GM04503 (cell line): ENCODE measurements at places on chromosomes 13 and 19.

- DNase-seq, result no peak
Measured at GRCh38 chr13:39712626-39713025, 57.2 kb downstream of the COG6 start.

DNA sequence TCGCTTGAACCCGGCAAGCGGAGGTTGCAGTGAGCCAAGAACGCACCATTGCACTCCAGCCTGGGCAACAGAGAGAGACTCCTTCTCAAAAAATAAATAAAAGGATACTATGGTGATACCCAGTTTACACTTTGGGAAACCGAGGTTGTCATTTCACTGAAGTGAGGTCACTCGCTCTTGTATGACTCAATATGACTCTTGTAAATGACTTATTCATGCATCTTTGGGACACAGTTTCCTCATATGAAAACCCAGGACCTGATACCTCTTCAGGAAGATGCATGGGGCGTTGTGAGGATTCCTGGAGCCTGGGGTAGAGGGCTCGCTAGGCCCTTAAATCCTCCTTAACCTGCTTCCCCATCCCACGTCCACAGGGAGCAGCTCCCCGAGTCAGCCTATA lies 4.5 kb downstream of the PSMD8 start:
- DNase-seq, result no peak

GRCh38 chr13:91399189-91400062 lies 1.0 kb downstream of the GPC5 start:
- no peak for DNase-seq

DNA sequence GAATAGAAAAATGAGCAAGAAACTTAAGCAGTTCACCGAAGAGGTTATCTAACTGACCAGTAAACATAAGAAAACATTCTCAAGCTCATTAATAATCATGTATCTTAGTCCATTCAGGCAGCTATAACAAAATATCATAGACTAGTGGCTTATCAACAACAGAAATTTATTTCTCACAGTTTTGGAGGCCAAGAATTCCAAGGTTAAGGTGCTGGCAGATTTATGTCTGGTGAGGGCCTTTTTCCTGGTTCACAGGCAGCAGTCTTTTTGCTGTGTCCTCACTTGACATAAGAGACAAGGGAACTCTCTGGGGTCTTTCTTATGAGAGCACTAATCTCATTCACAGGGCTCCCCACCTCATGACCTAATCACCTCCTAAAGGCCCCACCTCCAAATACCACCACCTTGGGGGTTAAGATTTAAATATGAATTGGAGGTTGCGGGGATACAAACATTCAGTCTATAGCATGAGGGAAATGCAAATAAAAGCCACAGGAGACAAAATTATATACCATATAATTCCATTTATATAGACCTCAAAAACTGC lies 123.6 kb downstream of the ZAR1L start:
- no peak for DNase-seq

- DNase-seq, result peak; percentile 68
Measured at GRCh38 chr13:32824675-32825074, 191.5 kb upstream of the KL start.

GRCh38 chr13:76667551-76667950 lies 218.7 kb downstream of the KCTD12 start:
- no peak for DNase-seq

DNA sequence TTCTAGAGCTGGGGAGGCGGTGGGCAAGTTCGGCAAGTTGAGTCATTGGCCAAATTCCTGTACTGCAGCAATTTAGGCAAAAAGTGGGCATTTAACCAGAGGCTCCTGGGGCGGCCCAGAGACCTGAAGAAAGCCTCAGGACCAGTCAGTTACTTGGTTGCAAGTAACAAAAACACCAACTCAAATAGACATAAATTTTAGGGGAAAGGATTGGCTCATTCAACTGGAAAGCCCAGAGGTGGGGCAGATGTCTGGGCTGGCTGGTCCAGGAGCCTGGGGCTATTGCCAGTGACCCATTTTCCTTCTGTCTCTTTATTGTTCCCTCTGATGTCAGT lies 97.1 kb downstream of the SIPA1L3 start:
- DNase-seq, result no peak

DNA sequence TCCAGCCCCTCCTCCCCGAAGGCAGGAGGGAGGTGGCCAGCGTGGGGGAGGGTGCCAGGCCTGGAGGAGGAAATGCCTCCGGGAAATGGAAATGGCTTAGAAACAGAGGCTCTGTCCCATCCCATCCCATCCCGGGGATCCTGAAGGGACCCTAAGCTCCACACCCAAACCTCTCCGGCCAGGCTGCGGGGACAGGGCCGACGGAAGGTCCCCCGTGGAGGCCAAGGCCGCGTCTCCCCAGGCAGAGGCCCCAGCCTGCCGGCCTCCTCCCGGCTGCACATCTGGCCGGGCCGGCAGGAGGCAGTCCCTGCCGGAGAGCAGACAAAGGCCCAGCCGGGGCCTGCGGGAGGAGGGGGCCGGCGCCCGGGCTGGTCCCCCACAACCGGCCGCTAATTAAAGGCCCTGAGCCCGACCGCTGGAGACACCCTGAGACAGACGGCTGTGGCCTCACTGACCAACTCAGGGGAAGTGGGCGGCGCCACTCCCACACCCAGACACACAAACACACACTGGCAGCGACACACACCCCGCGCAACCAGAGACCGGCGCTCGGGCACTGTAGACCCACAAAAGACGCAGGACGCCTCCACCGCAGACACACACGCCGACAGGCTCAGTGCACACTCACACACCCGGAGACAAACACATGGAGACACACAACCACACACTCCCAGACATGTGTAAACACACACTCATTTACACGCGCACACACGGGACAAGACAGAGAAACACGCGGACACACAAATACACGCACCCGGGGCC lies 1.1 kb downstream of the ADAMTS10 start:
- DNase-seq, result no peak

GRCh38 chr19:52369559-52370340 lies at the start of gene ZNF880:
Gene ZNF880, plus strand, starts transcription at chr19:52369923. Its CDS starts 43 bp downstream, at chr19:52369966.
- peak; percentile 51 for DNase-seq

DNA sequence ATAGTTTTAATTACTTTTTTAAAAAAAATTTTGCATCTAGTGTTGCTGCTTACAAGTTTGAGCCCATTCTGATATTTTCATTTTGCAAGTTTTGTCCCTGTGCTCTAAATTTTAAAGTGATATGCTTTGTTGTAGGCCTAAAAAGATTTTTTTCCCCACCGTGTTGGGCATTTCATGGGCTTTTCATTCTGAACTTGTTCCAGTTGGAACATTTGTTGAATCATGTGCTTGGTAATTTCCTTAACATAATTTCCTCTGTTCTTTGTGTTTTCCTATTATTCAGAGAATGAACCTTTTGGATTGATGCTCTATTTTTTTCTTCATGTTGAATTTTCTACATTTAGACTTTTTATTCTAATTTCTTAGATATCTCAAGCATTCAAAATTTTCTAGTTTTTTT lies 206.4 kb upstream of the SPRY2 start:
- no peak for DNase-seq

DNA sequence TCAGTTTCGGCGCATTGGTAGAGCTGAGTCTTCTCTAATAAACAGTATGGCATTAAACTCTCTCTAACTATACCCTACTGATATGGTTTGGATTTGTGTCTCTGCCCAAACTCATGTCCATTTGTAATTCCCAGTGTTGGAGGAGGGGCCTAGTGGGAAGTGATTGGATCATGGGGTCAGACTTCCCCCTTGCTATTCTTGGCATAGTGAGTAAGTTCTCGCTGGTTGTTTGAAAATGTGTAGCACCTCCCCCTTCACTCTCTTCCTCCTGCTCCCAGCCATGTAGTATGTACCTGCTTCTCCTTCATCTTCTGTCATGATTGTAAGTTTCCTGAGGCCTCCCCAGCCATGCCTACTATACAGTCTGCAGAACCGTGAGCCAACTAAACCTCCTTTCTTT lies 682.7 kb upstream of the ARGLU1 start:
- DNase-seq, result no peak

- no peak for DNase-seq
Measured at GRCh38 chr19:55228403-55229031, at the start of gene TMEM86B. Gene TMEM86B, minus strand, starts transcription at chr19:55228763. Its CDS starts 22 bp downstream, at chr19:55228741.

GRCh38 chr19:10713317-10713716 lies 4.6 kb upstream of the DNM2 start:
- DNase-seq, result no peak

GRCh38 chr19:32813862-32814425 lies 55.6 kb downstream of the SLC7A9 start:
- DNase-seq, result no peak

GRCh38 chr13:91632086-91632485 lies 233.7 kb downstream of the GPC5 start:
- DNase-seq, result no peak

DNA sequence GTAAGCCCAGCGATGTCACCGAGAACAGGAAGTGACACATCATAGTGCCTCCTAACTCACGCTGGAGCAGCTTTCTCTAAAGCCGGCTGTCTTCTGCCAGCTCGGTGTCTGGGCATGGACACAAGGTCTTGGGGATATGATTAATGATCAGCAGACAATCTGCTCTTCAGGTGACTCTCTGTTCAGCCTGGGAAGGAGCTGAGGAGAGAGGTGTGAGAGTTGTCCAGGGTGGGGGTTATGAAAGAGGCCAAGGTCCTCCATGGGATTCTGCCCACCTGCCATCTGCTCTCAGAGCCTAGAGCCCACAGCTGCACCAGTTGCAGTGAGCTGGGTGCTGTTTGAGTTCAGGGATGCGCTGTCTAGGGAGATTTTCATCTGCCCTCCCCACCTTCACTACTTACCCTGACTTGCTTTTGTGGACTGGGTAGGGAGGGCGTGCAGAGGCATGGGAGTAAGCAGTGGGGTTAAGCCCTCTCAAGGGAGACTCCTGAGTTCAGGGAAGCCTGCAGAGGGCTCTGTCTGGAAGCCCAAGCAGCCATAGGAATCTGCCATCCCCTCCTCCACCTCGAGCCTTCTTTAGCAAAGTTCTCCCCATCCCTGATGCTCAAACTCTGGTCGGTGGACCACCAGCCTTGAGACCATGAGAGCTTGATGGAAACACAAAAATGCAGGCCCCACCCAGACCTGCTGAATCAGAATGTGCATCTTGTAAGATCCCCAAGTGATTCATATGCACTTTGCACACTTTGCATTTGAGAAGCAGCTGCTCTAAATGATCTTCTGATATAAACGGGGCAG lies 539.7 kb downstream of the RFC3 start:
- DNase-seq, result peak; percentile 58

- no peak for DNase-seq
Measured at GRCh38 chr19:48997972-48998371, 4.3 kb downstream of the RUVBL2 start.

- no peak for DNase-seq
Measured at GRCh38 chr19:16872728-16873127, 16.1 kb upstream of the F2RL3 start.

DNA sequence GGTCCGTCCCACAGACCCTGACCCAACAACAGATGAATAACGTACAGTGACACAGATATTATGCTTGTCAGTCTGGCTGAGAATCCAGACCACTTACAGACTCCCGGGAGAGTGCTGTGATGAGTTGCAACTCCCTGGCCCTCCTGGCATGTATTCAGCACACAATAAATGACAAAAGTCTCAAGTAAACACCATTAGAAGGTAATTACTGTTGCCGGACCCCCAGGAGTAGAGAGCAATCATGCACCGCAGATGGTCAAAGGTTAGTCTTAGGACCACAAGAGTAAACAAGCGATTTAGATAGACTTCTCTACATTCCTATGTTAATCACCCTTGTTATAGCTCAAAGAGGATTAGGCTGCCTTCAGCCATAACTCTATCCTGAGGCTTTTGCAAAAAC lies 726.4 kb upstream of the GPC6 start:
- DNase-seq, result no peak
